Ecto neural progenitor cell (in vitro differentiated cells): ENCODE measurements at places on chromosomes 16 and 17.

- DNase-seq, result no peak
These were observed 910 bp downstream of the ITGAL start for GRCh38 chr16:30473231-30474073.

GRCh38 chr16:35750701-35751104, 2291.3 kb downstream of the TP53TG3F start:
- DNase-seq, result no peak

- no peak for DNase-seq
These were observed 46.9 kb downstream of the NFATC3 start for GRCh38 chr16:68131813-68132706.

- peak; percentile 83 for DNase-seq
These were observed 30.0 kb downstream of the TBC1D16 start for GRCh38 chr17:80005360-80006338.

- no peak for DNase-seq
These were observed 118.8 kb downstream of the C16orf95 start for GRCh38 chr16:87198328-87198832.

DNA sequence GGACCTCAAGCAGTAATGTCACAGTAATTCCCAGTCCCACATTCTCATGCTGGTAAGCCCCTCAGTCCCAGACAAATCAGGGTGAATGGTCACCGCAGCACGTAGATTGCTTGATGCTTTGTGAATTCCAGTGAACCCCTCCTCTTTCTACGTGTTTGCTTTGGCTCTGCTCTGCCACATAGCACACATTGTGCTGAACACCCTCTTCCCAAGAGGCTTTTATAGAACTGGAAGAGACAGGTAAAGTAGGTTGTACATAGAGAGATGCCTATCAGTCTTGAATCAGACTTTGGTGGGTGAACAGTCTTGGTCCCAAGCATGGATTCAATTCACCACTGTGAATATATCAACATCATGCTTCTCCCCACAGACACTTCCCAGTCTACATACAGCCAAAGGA, 579 bp upstream of the KRTAP9-6 start:
- no peak for DNase-seq

- DNase-seq, result no peak
These were observed 183.1 kb upstream of the CCL2 start for GRCh38 chr17:34071886-34072420.

GRCh38 chr17:43601280-43602039, 55.3 kb upstream of the ETV4 start:
- DNase-seq, result no peak

- no peak for DNase-seq
These were observed 3.2 kb upstream of the EXOSC6 start for GRCh38 chr16:70254965-70255286.

GRCh38 chr16:84458606-84459532, 45.6 kb downstream of the MEAK7 start:
- DNase-seq, result no peak

GRCh38 chr16:85220964-85221731, 108.9 kb upstream of the CIBAR2 start:
- peak; percentile 71 for DNase-seq

DNA sequence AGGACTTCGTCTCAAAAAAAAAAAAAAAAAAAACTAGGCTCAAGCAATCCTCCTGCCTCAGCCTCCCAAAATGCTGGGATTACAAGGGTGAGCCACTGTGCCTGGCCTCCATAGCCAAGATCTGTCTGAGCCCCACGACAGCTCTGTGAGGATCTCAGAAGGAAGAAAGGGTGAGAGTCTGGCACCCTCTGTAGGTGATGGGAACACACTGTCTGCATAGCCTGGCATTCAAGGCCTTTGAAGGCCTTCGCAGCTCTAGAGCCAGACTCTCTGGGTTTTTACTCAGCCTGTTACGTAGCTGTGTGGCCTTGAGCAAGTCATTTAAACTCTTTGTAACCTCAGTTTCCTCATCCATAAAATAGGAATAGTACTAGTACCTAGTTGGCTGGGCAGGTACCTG, 6.3 kb upstream of the XPO6 start:
- DNase-seq, result no peak

GRCh38 chr17:80779961-80780380, 211.7 kb upstream of the CHMP6 start:
- DNase-seq, result no peak

- no peak for DNase-seq
These were observed 669.0 kb upstream of the CA10 start for GRCh38 chr17:52827526-52827925.

- DNase-seq, result peak; percentile 89
These were observed 1.4 kb downstream of the MSL1 start for GRCh38 chr17:40122999-40123810.

- DNase-seq, result no peak
These were observed 6.3 kb upstream of the CEP131 start for GRCh38 chr17:81228834-81229665.

GRCh38 chr17:62706598-62707424, 79.3 kb downstream of the MRC2 start:
- no peak for DNase-seq
